ENCODE measurements at places on chromosomes 5 and 9.

DNA sequence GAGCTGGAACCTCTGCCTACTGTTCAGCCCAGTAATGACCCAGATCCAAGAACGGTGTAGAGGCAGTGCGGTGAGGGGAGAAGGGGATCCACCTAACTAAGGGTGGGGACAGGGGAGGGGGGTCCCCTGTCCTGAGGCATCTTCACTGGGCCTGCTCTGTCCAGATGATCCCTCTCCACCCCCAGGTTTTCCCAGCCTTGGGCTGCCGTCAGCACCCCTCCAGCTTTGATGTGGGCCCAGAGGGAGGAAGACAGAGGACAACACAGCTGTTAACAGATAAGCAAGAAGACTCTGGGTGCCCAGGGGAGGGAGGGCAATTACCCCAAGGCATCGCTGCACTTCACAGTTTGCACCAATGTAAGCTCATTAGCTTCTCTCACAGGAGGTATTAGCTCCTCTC lies 19.3 kb downstream of the BICD2 start:
- no peak for DNase-seq

GRCh38 chr5:142900927-142901326 lies 130.8 kb downstream of the ARHGAP26 start:
- peak; percentile 38 for DNase-seq

DNA sequence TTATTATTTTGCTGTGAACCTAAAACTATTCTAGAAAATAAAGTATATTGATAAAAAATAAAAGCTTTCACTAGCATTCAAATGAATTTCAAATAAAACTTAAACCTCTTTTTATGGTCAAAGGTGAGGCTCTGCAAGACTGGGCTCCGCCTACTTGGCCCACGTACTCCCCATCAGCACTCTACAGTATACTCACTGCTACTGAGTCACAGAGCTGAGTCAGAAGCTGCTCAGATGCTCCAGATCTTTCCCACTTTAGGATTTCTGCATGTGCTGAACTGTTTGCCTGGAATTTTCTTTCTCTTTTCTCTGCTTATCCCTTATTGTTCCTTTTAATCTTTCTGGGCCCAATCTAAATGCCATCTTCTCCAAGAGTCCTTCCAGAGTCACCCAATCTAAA lies 331.9 kb upstream of the CCNG1 start:
- DNase-seq, result peak; percentile 6

GRCh38 chr9:95989297-95989696 lies 113.8 kb downstream of the ERCC6L2 start:
- DNase-seq, result no peak

GRCh38 chr9:135413461-135413860 lies 66.1 kb upstream of the PPP1R26 start:
- DNase-seq, result no peak

DNA sequence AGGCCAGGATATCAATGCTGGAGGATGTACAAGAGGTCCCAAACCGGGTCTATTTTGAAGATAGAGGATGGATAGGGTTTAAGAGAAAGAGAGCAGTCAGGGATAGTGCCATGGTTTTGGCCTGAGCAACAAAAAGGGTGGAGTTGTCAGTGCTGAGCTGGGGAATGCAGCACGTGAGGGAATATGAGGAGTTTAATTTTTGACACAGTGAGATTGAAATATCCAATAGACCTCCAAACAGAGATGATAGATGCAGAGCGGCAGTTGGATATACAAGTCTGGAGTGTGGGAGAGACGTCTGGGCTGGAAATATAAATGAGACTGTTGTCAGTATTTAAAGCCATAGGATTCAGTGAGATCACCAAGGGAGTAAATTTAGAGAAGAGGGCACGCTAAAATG lies 136.7 kb upstream of the EFNA5 start:
- no peak for DNase-seq

DNA sequence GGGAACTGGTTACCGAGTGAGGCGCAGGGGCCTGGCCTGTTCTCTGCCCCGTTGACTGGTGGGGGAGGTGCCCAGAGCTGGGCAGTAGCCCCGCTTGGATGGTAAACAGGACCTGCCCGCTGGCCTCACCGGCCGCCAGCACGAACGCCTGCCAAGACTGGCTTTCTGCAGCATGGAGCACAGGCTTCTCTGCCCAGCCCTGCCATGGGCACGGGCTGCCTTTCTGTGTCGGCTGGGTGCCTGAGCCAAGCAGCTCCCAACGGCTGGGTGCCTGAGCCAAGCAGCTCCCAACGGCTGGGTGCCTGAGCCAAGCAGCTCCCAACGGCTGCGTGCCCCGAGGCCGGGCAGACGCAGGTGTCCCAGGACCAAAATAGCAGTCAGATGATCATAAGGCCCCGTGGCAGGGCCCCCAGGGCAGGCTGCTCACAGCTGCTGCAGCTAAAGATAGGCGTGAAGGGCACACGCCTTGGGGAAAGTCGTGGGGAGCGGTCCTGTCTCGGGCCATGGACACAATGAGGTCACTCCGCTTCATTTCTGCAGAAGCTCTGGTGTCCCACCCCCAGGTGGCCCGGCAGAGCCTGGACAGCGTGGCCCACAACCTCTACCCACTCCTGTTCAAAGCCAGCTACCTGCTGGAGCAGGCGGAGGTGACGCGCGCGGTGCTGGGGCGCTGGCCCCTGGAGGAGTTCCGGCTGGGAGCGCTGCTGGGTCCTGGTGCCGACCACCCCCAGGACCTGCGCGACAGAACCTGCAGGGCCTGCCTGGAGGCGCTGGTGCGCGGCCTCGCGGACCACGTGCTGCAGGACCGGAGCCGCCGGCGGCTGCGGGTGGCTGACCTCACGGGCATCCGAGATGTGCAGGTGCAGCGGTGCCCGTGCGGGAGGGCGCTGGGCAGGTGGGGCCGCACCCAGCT lies at the start of gene LRRC14B:
Gene LRRC14B (plus strand): TSS at position 460 of the 913 bp plus-strand sequence. CDS start 44 bp downstream, at position 504.
- no peak for DNase-seq

GRCh38 chr5:97119007-97119390 lies 23.4 kb downstream of the LIX1 start:
- DNase-seq, result no peak

DNA sequence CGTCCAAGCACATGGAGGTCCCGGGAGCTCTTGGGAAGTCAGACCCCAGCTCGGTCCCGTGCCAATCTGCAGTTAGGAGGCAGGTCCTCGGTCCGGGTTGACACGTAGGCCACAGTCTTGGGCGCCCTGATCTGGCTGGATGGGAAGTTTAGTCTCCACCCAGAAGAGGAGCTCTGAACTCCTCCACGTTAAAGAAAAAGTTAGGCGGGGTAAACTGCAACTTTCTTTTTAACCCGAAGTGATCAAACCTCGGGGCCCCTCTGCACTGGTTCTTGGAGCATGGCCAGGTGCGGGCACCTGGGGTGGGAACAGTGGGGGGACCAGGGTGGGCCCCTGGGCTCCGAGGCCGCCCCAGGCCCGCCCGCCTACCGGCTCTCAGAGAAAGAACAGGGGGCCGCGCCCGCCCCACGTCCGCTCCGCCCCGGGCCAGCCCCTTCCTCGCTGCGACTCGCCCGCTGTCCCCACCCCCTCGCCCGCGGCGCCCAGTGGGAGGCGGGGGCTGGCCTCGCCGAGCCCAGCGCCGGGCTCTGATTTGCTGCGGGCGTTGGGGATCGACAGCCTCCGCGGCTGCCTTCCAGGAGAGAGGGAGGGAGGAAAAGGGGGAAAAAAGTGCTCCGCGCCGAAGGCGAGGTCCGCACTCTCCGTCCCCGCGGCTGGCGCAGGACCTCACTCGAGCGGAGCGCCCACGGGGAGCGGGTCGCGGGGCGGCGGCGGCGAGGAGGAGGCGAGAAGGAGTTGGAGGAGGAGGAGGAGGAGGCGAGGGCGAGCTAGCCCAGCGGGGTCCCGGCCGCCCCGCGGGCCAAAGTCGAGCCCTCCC lies at the start of gene COL5A1:
Gene COL5A1 (plus strand): TSS at position 631 of the 817 bp plus-strand sequence. CDS start 385 bp downstream, outside the sequence.
- peak; percentile 95 for DNase-seq

DNA sequence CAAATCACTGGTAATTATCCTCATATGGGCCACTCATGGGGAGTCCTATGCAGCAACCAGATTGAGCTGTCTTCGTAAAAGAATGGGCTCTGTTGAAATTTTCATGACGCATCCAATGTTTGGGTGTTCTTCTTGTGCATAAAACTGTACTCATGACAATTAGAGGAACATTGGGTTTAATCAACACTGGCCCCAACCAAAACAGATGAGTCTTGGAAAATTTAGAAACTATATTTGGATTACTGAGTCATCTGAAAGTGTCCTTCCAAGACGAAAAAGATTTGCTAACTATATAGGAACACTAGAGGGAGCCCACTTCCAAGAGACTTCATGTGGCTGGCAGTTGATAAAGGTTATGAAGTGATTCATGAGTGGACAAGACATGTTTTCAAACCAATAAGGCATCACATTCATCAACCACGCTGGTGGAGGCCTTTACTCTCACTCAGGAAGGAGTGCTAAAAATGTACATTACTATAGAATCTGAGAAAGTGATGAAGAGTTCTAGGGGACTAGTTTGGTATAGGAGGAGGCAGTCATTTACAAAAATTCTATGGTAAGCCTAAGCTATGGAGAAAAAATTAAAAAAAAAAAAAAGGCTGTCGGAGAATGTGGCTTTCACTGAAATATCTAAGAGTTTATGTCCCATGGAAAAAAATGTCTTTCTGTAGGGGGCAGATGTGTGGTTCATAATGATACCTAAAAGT lies 313.5 kb downstream of the PRDM9 start:
- DNase-seq, result peak; percentile 62

- peak; percentile 37 for DNase-seq
These were observed 60.5 kb downstream of the TNFSF8 start for GRCh38 chr9:114869845-114870244.

GRCh38 chr5:162434281-162434680 lies 366.7 kb downstream of the GABRG2 start:
- no peak for DNase-seq

DNA sequence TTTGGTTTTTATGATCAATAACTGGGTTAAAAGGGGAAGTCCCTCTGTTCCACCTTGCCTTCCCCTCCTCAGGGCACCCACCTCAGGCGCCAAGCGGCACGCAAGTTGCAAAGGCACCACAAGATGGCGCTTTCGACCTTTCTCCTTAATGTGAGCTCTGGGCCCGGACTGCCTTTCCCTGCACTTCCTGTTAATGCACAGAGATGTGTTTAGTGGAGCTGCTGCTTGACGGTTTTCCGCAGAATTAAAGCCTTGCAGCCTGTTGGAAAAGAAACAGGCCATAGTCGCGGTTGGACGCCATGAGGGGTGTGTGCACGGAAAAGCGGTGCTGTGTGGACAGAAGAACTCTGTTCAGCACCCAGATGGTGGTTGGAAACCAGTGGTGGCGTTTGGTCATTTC lies 17.9 kb downstream of the CXCL14 start:
- DNase-seq, result peak; percentile 94

DNA sequence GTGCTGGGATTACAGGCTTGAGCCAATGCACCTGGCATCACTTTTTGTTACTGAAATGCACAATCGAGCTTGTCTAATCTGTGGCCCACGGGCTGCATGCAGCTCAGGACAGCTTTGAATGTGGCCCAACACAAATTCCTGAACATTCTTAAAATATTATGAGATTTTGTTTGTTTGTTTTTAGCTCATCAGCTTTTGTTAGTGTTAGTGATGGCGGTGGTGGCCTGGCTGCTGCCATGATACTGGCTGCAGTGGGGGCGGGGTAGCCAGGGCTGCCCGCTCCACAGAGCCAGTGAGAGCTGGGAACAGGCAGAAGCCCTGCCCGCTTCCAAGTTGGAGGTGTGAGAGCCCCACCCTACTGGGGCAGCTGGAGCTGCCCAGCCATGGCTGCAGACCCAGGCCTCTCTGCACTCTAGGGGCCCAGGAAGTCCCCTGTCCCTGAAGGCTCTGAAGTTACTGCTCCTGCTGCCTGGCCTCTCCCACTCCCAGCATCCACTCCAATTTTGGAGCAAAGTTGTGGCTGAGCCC lies 76.6 kb upstream of the SHB start:
- DNase-seq, result no peak

- no peak for DNase-seq
These were observed 69.3 kb downstream of the MACIR start for GRCh38 chr5:103327893-103328292.

GRCh38 chr5:65840071-65840470 lies 86.3 kb upstream of the ERBIN start:
- DNase-seq, result no peak

- DNase-seq, result no peak
These were observed 1.4 kb upstream of the GLIS3 start for GRCh38 chr9:4301296-4301695.

DNA sequence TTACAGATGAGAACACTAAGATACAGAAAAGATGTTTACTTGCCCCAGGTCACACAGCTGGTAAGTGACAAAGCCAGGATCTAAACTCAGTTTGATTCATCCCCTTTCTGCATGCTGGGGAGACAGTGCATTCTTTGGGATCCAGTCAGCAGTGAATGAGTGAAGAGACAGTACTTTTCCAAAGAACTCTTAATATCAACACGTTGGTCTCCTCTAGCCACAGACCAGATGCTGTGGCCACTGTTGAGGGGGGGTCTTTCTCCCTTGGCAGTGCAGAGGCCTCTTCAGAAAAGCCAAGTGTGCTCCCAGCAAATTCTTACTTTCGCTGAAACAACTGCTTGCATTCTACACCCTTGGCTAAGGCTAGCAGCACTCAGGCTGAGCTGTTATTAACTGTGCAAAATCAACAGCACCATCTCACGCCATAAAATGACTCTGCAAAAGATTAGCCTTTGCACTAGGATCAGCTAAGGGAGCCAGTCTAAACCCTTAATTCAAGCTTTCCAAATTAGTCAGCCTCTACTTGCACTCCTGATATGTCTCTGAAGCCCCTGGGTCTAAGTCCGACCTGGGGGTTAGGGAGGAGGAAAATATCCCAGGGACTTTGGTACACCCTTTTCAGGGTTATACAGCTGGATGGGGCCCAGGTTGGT lies 4.8 kb upstream of the TMEM171 start:
- DNase-seq, result peak; percentile 42

DNA sequence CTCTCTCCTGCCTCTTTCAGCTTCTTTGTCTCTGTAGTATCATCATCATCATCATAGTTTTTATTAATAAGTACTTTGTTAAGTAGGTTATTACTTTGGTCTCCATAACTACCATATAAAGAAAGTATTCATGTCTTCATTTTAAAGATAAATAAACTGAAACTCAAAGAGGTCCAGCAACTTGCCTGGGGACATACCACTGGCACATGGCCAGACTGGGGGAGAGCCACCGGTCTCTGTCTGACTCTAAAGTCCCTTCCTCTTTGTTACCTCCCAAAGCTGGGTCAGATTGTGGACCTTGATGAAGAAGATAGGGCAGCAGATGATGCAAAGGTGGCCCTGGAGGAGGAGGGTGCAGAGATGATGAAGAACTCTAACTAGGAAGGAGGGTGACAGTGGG lies 8.5 kb downstream of the CDX1 start:
- no peak for DNase-seq

- no peak for DNase-seq
These were observed 129.0 kb upstream of the ALDH1B1 start for GRCh38 chr9:38263532-38263931.

DNA sequence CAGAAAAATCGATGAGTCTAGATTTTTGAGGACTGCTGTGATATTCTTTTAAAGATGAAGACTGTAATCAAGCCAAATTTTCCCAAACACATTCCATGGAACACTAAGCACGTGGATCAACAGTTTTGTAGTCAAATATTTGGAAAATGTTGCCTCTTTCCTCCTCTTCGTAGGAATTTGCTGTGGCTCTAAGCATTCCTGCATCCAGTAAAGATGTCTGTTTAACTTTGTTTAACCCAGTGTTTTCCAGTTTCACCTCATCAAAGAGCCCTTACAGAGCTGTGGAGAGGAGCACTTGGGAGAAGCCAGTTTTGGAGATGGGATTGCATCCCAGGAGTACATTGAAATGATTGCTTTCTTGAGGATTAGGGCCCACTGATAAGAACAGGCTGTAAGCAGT lies 58.9 kb downstream of the INSYN2B start:
- no peak for DNase-seq

GRCh38 chr5:158492136-158492535 lies 607.6 kb downstream of the EBF1 start:
- no peak for DNase-seq

- no peak for DNase-seq
These were observed 372.3 kb downstream of the DNAH5 start for GRCh38 chr5:13572163-13572562.

- no peak for DNase-seq
These were observed 176.0 kb downstream of the MED10 start for GRCh38 chr5:6202149-6202967.
